ENCODE measurements at places on chromosomes 4 and X.

GRCh38 chr4:121189326-121190215 is 25.4 kb upstream of the TNIP3 start:
- no peak for DNase-seq

GRCh38 chr4:124337874-124338273 is 374.7 kb downstream of the ANKRD50 start:
- no peak for DNase-seq

DNA sequence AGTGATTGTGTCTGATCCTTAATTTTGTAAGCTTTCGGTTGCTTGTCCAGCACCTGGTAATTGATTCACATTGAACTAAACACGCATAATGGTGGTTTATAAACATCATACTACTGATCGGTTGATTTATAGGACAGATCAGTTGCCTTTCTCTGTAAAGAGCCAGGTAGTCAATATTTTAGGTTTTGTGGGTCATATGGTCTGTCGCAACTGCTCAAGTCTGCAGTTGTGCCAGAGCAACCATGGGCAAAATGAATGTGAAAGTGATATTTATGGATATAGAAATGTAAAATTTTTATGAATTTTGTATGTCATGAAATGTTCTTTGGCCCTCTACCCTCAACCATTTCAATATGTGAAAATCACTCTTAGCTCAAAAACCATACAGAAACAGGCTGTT is 8.9 kb downstream of the JADE1 start:
- DNase-seq = no peak

GRCh38 chrX:110321081-110321480 is 3.2 kb upstream of the AMMECR1 start:
- DNase-seq = no peak

DNA sequence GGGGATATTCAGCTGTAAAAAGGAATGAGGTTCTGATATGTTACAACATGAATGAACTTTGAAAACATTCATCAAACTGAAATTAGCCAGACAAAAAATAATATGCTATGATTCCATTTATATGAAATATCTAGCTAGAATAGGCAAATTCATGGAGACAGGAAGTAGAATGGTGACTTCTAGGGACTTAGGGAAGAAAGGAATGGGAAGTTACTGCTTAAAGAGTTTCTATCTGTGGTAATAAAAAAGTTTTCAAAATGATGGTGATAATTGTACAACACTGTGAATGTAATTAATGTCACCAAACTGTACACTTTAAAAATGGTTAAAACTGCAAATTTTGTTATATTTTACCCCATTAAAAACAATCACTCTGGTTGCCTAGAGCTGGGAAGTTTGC is 30.2 kb downstream of the SMIM14 start:
- no peak for DNase-seq

DNA sequence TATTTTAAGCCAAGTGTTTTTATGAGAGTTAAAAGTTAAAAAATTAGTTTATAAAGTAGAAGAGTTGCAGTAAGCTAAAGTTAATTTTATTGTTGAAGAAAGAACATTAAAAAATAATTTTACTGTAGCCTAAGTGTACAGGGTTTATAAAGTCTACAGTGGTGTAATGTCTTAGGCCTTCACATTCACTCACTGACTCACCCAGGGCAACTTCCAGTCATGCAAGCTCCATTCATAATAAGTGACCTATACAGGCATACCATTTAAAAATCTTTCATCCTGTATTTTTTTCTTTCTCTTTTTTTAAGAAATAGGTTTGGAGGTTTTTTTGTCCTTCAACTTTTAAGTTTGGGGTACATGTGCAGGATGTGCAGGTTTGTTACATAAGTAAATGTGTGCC is 87.9 kb upstream of the NR3C2 start:
- no peak for DNase-seq

GRCh38 chr4:33724685-33725084 is 2519.6 kb downstream of the ARAP2 start:
- no peak for DNase-seq

DNA sequence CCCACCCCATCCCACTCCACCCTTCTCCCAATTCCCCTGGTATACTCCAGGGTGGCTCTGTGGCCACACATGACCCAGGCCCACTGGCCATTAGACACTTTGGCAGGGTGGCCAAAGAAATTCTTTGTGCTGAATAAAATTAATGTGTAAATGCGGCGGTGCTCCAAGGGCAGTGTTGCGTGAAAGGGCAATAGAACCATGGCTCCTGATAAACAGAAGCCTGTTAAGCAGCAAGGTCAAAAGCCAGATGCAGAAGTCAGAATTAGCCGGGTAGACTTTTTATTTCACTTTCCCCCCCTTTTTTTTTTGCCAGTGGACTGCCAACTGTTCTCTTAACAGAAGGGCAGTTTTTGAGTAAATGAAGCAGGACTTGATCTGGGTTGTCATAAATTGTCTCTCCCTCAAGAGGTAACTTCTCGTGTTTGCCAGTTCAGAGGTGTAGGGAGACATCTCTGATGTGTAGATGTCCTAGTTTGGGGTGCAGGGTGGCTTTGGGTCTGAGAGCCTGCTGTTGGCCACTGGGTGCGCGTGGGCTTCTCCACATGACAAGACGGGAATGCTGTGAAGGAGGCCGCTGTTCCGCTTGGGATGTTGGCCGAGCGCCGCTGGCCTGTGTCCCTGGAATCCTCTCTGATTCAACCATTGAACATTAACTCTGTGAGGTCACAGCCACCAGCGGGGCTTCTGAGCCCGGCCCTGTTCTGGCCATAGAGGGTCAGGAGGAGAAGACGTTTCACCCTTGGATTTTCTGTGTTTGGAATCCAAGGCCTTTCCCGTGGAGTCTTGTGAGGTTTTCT is 139.5 kb downstream of the TBL1X start:
- DNase-seq = no peak

DNA sequence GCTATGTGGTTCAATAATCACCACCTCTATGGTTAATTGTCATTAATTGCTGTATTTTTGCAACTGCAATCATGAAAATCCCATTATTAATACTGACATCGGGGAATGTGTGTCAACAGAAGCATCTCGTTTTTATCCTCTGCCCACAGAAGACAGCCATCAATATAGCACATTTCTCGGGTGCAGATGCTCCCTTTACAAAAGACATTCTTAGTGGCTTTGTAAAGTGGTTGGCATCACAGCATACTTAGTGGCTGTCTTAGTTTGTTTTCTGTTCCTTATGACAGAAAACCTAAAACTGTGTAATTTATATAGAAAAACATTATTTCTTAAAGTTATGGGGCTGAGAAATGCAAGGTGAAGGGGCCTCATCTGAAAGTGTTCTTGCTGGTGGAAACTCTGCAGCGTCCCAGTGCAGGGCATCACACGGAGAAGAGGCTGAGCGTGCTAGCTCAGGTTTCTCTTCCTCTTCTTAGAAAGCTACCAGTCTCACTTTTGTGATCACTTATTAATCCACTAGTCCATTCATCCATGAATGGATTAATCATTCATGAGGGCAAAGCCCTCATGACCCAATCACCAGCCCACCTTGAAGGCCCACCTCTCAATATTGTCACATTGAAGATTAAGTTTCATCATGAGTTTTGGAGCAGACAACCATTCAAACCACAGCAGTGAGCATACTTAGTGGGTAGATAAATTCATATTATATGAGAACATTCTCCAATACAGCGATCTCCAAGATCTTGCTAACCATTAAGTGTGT is 1067.7 kb upstream of the PABPC4L start:
- no peak for DNase-seq

DNA sequence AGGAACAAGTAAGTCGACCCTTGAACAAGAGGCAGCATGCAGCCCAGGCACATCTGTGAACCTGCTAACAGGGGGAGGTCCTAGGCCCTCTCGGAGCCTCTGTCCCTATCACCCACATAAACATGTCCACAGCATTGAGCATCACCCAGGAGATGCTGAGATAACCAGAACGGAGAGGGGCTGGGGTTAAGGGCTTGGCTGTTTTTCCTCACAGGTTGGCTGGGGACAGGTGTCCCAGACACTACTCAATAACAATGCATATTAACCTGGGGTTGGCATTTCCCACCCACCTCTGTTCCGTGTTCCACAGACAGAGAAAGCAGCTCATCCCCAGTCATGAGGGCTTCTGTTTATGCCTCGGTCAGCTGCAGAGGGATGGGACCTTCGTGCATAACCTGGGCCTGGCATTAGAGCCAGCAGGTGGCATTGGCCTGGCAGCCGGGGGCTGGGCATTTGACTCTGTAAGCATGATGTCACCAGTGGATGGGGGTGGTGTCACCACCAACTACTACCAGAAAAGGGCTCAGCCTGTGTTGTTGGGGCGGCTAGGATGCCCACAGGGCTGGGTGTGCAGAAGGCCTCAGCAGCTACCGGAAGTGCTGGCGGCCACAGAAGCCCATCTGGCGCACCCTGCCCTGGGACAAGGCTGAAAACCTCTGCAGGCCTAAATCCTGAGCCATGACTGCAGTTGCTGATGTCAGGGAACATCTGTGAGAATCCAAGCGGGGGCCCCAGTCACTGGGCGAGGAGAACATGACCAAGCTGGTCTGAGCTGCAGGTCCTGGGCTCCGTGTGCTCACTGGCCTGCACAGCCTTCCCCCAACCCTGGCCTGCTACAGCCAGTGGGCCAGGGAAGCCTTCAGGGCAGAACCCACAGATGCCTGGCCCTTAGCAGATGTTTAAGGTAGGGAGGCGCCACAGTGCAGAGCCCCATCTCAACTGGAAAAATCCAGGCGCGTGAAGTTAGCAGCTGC is 351.4 kb downstream of the NR3C2 start:
- no peak for DNase-seq

GRCh38 chr4:8304827-8305695 is 35.5 kb downstream of the HTRA3 start:
- no peak for DNase-seq

GRCh38 chr4:135281230-135281629 is 1079.6 kb upstream of the PABPC4L start:
- DNase-seq = no peak

DNA sequence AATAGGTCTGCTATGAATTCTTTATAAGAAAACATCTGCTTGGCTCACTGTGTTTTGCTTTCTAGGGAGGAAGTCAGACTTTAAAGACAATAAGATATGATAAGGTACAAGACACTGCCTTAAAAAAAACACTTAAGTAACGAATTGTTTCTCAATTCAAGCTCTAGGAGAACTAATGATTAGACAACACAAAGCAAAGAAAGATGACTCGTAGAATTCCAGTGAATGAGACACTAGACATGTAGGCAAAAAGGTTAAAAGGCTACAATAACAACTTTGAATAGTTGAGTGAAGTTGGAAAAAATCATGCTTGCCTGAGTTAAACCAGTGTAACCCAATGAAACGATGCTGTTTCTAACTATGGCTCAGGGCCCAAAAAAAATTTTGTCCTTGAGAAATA is 344.4 kb upstream of the ACTRT1 start:
- no peak for DNase-seq

GRCh38 chrX:37543324-37543723 is 28.1 kb upstream of the LANCL3 start:
- no peak for DNase-seq

DNA sequence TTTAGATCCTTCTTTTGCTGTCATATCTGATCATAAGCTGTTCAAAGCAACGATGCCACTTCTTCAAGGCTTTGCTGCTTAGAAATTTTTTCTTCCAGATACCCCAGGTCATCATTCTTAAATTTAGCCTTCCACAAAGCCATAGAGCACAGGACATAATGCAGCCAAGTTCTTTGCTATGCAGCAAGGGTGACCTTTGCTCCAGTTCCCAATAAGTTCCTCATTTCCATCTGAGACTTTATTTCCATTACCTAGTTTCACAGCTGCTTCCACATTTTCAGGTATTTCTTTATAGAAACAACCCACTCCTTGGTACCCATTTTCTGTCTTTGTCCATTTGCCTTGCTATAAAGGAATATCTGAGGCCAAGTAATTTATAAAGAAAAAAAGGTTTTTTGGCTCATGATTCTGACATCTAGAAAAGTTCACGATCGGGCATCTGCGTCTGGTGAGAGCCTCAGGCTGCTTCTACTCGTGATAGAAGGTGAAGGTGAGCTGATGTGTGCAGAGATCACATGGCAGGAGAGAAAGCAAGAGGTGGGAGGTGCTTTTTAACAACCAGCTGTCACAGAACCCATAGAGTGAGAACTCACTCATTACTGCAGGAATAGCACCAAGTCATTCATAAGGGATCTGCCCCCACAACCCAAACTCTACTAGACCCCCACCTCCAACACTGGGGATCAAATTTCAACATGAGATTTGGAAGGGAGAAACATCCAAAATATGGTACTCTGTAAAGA is 11.8 kb upstream of the TASL start:
- no peak for DNase-seq

- DNase-seq = peak; percentile 39
Measured at GRCh38 chr4:38308728-38309311, 348.6 kb downstream of the PTTG2 start.
